Stimulated activated CD4-positive, alpha-beta T cell treated with anti-CD3 and anti-CD28 coated beads, TNF-alpha, amount 100 ng/mL, for 1 hour (primary cell): ENCODE measurements at places on chromosomes 3 and 15.

DNA sequence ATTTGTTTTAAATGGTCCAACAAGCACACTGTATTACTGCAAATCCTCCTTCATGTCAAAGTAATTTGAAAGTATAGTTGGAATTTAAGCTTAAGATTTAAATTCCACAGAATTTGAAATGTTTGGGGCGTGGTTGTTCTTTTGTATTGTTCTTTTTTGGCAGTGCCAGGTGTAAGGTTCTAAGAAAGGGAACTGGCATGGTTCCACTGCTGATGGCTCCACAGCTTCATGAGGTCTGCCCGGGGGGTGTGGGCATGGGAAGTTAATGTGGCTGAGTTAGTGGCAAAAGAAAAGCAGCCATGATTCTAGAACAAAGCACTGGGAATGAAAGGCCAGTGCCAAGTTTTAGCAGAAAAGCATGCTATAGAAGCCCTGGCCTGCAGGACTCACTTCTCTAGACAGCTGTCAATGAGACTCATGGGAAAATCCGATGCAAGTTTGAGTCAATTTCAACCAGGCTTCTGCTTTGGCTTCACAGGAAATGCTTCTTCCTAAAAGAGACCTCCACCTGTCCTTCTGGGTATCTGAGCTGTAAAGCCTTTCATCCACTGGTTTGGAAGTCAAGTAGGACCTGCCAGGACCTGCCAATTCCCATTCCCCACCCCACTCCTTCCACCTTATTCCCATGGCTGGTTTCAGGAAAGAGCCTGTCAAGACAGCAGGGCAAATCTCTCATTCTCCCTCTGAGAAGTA is 18.9 kb downstream of the CDCP1 start:
- no peak for DNase-seq

- no peak for DNase-seq
Observed at GRCh38 chr3:189721873-189722665, 90.9 kb downstream of the TP63 start.

DNA sequence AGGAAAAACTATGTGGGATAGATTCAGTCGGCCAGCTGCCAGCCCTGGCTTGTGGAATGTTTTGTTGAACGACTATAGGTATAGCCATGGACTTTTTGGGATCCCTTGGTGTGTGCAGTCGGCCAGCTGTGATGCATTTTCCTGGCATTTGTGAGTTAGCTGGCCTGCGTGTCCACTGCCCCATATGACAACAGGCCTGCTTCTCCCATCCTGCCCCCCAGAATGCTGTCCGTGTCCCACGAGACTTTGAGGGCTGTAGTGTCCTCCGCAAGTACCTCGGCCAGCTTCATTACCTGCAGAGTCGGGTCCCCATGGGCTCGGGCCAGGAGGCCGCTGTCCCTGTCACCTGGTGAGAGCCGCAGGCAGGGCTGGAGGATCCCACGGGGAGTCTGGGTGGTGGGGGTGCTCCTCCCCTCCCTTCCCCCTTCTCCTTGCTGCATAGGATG is 23.6 kb downstream of the PTPN23 start:
- no peak for DNase-seq

- DNase-seq, result no peak
Observed at GRCh38 chr3:36792342-36792741, 28.0 kb upstream of the DCLK3 start.

- DNase-seq, result no peak
Observed at GRCh38 chr15:85414495-85414894, 34.1 kb downstream of the AKAP13 start.

DNA sequence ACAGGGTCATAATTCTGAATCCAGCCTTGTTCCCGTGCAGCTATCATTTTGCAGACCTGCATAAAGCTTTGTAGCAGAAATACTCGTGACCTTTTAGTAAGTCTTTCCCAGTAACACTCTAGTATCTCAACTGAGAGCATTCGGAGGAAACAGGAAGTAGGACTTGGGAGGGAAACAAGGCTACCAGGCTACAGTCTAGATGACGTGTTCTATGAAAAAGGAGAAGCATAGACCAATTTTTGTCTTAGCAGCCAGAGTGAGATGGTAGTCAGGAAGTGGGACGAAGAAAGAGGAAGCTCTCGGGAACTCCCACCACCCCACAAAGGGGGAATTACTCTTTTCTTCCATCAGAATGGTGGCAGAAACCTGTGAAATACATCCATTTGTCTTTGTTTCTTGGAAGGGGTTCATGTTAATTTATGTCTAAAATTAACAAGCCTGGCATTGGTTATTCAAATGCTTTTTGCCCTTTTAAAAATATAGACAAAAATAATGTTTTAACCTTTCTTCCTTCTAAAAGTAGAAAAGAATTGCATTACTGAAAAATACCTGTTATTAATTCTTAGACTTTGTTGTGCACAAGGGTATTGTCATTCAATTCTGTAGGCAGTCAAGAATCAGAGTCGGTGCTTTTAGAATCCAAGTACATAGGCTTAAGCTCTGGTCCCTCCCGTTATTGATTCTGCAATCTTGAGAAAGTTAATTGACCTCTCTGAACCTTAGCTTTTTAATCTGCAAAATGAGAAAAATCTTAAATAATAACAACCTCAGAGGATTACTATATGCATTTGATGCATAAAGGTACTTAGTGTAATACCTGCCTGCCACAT is 1.6 kb upstream of the SUCNR1 start:
- DNase-seq, result no peak

- no peak for DNase-seq
Observed at GRCh38 chr3:125006291-125006731, 49.5 kb downstream of the HEG1 start.

- DNase-seq, result no peak
Observed at GRCh38 chr3:175192536-175192935, 333.4 kb downstream of the NAALADL2 start.

DNA sequence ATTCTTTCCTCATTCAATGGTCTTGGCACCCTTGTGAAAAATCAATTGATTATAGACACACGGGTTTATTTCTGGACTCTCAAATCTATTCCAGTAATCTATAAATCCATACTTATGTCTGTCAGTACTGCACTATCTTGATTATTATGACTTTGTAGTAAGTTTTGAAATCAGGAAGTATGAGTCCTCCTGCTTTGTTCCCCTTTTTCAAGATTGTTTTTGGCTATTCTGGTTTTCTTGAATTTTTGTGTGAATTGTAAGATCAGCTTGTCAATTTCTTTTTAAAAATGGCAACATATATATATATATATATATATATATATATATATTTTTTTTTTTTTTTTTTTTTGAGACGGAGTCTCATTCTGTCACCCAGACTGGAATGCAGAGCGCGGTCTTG is 32.3 kb upstream of the CFAP20DC start:
- DNase-seq, result no peak

DNA sequence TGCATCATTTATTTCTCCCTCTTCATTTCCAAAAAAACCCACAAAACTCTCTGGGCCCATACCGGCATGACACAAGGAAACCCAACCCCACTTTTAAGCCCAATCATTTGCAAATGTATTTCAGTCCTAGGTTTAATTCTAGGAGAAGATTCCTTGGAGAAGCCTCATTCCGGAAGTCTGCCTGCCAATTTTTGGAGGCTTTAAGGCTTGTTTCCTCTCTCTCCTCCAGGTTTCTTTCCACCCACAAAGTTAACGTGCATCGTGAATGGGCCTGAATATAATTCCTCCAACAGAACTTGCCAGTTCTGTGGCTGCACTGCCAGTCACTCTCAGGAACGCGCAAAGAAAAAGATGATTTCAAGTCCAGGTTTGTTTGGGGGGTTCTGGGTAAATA is 69.9 kb upstream of the FOXP1 start:
- DNase-seq, result no peak

DNA sequence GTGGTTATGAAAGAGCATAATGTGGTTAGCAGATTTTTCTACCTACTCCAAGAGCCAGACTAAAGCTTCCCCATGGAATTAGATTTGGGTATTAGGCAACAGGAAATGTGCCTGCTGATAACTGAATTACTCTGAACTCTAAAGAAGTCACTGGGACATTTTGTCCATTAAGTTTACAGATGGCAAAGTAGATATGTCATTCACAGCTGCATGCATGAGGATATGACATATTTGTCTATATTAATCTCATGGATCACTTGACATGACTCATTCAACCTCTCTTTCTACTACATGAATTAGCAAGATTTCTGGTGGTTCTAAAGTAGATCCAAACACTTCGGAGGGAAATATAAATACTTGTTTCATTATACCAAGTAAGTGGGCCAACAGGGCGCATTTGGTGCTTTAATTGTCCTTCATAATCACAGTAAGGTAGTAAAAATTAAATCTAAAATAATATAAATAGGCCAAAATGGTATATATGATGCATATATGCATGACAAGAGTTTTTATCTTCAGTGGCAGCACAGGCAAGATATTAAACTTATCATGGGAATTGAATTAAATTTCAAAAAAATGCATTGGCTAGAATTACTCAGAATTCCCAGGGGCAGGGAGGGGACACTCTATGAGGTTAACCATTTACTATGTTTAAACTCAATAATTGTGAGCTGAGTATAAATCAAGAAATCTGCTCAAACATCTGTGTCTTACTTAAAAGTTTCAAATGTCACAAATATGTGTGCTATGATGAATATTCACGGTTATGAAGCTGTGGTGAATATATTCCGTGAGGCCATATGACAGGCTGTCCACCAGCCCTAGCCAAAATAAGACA is 365.3 kb upstream of the KCNMB2 start:
- no peak for DNase-seq

GRCh38 chr3:119160361-119160760 is 13.0 kb upstream of the UPK1B start:
- no peak for DNase-seq

- no peak for DNase-seq
Observed at GRCh38 chr15:27043770-27044169, 72.8 kb downstream of the GABRG3 start.

DNA sequence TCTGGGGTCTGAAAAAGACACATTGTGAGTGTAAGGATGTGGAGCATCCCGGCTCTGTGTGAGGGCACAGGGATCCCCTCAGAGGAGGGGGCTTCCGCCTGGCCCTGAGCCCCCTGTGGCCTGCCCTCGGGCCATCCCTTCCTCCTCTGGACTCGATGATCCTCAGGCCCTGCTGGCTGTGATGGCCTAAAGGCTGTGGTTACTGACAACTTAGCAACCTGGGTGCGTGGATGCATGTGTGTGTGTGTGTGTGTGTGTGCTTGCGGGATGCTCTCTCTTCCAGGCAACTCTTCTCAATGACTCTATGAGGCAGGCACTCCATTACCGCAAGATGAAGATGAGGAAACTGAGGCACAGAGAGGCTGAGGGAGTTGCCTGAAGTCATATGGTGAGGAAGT is 66.0 kb downstream of the ASB7 start:
- DNase-seq, result no peak

- no peak for DNase-seq
Observed at GRCh38 chr3:27110020-27110419, 259.2 kb downstream of the NEK10 start.

- no peak for DNase-seq
Observed at GRCh38 chr3:186515125-186515524, 29.1 kb downstream of the CRYGS start.
